ENCODE measurements at places on chromosomes 1 and 21.

DNA sequence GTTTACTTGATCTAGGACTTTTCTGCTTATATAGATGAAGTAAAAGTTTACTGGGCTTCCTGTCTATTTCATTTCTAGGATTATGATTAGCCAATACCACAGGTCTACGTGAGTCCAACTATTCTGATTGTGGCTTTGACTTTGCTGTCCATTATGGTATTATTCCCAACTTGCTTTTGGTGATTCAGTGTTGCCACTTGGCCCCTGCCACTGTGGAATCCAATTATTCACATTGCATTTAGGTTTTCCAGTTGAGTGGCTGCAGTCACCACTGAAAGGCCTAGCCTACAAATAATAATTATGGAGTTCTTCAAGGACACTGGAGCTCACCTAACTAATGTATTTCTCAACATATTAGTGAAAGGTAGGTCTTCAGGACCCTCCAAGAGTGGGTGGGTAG lies 574.3 kb upstream of the USP24 start:
- DNase-seq = no peak

DNA sequence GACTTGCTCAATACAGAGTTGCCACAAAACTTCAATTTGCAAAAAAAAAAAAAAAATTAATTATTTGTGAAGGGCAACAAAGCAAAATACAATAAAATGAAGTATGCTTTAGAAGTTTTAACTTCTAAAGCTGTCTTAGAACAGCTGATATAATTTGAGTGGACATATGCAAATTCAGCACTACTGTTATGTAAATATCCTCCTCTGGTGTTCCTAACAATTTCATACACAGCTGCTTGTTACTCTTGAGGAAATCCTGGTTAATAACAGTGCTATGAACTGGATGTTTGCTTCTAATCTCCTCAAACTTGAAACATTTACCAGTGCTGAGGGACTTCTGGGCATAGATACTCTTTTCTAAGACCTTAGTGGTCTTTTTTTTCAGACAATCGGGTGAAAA lies 69.6 kb upstream of the COL24A1 start:
- no peak for DNase-seq

GRCh38 chr1:203150511-203151297 lies 23.2 kb downstream of the ADORA1 start:
- DNase-seq = no peak

GRCh38 chr21:41280115-41280919 lies 36.3 kb upstream of the FAM3B start:
- DNase-seq = no peak

DNA sequence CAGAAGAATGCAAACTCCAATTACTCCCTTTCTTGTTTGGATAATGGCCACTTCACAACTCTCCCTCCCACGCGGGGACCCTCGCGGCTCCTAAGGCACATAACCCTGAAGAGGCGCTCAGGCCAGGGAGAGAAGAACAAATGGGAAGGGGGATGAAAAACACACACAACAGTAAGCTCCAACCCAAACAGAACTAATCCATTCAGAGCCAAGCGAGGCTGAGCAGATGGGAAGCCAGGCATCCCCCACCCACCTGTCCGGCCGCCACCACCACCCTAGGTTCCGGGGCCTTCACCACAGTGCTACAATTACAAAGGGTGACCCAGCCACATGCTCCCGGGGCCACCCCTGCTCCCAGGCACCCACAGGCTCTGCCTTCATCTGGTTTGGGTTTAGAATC lies 101.5 kb downstream of the MRPL37 start:
- no peak for DNase-seq

DNA sequence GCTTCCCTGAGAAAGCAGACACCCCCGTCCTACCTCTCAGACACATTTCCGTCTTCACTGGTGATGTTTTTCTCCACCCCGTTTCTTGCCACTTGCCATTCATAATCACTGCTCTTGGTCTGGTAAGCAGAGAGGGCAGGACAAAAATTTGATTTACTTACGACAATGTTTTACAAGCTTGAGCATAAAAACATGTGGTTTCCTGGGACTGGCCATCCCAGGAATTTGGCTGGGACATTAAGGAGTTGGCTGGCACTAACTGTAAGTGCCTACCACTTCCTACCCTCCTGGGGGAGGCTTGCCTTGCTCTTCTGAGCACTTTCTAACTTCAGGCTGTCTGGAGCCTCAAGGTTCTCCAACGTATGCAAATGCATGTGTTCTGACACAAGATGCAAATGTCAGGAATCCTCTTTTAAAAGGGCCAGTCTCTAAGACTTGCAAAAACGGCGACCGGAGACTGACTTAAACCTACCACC lies 24.2 kb downstream of the ZBTB18 start:
- no peak for DNase-seq

DNA sequence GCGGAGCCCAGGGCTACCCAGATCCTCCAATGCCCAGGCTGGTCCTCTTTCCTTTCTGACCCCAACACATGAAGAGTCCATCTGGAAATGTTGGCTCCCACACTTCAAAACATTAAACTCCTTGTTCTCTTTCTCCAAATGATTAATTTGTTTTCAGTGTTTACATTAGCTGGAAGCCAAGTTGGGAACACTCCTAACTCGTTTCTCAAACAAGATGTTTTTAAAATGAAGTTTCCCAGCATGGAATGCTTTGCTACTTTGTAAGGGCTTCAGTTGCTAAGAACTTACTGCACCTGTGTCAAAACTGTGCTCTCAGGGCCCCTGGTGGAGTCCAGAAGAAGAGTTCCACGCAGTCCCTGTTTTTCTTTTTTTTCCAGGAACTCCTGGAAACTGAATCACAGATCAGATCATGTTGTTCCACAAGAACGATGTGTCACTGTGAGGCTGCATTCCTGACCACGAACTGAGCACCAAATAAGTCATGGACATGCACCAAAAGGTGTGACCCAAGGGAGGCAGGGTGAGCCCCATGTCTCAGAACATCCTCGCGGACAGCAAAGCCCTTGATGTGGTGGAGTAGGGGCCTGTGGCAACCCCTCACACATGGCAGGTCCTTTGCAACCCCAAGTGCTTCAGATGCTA lies 257.3 kb downstream of the KCNJ6 start:
- no peak for DNase-seq

DNA sequence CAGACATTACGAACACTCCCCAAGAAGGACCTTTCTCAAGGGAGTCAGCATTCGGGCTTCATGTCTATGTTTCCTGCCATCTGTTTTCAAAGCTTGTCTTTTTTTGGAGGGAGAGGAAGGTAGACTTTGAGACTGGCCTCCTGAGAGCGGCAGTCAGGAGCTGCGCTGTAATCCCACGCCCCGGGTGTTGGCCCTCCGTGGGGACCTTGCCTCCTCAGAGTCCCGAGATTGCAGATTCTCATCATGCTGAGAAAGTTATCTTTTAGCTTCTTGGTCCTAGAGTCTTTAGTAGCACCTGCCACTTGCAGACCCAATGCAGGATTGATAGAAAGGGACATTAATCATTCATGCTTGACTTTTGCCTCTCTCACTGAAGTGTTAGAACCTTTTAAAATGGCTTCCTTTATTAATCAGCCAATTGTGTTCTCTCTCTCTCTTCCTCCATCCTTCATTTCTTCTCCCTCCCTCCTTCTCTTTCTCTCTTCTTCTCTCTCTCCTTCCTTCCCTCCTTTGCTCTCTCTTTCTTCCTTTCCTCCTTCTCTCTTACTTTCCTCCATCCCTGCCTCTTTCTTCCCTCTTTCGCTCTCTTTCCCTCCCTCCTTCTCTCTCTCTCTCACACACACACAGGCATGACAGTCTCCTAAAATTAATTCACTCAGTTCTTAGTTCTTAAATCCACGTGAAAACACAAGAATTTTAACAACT lies 25.2 kb upstream of the GNPAT start:
- DNase-seq = no peak

DNA sequence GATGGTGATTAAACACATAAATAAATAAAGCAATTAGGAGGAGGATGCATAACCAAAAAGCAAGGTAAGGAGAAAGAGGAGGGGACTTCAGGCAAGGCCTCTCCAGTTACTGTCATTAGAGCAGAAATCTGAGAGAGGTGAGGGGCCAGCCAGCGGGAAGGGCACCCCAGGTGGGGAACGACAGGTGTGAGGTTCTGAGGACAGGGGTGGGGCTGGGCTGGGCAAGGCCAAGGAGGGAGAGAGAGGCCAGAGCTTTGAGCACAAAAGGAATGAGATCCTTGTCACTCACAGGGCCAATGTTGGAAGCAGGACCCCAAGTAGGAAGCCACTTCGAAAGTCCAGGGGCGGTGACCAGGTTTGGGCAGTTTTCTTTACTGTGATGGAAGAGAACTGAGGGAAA lies 182.2 kb upstream of the RAB4A start:
- DNase-seq = no peak

DNA sequence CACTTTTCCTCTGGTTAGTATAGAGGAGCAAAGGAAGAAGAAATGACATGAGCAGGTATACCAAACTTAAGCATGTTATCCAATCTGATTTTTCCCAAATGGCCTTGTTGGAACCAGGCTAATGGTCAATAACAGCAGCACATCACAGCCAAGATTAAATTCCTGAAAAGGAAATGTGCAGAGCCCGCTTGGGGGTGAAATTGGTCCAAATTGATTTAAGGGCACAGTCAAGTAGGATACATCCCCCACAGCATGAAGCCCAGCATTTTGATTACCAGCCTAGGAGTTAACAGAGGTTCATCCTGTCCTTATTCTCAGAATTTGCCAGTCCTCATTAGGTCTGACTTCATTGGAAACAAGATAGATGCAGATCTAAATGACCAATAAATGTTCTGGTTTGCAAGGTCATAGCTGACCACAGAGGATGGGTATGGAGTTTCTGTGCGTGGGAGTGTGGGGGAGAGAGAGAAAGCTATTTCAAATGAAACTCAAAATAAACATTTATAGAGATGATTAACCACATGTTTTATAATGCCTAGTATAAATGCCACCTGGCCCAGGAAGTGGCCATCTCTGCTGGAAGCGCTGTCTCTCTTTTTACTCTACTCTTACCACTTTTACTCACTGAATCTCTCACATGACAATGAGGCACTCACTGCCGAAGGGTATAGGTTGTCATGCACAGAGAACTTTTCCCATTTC lies 38.7 kb downstream of the RGS5 start:
- DNase-seq = no peak

DNA sequence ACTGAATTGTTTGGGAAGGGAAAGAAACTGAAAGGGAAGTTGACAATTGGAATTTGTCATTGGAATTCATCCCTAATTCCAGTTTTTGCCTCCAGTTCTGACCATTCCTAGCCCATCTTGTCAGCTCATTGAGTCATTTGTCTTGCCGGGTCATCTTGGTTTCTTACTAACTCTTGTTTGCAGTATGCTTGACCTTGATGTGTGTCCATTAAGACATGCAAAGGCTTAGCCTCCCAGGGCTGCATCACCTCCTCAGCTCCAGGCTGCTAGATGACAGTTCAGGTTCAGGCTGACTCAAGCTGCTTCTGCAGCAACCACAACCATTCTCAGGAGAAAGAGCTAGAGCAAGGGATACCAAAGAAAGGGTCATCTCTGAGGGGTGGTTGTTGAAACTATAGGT lies 151.3 kb upstream of the PTGFR start:
- no peak for DNase-seq

GRCh38 chr1:20265250-20265649 lies 25.4 kb upstream of the VWA5B1 start:
- no peak for DNase-seq

DNA sequence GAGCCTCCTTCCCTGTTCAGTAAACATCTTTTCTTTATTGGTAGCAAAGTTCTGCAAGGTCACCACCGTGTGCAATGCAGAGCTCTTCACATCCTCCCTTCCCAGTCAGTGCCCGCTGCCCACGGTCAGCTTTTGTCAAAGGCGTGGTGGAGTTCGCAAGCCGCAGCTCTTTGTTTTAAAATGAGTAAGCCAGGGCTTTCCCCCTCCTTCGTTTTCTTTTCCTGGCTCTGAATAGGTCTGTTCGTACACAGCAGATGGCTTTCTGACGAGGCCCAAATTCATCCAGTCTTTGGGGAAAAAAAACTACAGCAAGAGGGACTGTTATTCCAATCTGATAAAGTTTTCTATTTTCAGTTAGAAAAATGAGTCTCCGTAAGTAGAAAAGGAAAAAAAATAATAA lies 153.2 kb downstream of the LRIG2 start:
- DNase-seq = no peak

DNA sequence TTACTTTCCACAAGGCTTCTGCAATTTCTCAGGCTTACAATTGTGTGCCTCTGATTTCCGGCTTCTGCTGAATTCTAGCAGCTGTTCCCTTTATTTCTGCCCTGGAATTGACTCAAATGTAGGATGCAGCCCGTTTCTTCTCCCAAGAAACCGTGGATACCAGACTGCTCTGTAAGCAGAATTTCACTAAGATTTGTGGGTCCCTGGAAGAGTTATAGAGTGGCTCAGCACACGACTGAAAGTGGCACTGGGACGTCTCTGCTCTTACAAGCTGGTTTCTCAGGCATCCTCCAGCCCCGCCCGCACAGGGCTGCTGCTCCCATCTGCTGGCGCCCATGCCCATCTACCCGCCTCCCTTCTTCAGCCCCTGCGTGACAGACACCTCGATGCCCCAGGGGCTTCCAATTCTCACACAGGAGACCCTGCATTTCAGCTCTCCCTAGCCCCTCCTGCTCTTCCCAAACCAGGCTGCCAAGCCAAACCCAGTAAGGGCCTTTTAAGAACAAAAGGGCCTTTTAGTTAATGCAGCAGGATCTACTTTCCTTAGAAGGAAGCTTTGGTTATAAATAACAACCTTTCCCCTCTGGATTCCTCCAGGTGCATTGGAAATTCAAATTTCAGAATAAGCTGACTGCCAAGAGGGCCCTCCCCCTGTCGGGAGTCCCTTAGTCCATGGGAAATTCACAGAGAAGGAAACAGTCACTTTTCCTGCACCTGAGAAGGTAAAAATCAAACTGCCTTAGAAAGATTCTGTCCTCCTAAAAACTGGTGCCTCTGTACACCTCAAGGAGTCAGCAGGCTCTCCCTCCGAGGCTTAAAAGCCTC lies 45.4 kb upstream of the TENT5B start:
- DNase-seq = no peak

DNA sequence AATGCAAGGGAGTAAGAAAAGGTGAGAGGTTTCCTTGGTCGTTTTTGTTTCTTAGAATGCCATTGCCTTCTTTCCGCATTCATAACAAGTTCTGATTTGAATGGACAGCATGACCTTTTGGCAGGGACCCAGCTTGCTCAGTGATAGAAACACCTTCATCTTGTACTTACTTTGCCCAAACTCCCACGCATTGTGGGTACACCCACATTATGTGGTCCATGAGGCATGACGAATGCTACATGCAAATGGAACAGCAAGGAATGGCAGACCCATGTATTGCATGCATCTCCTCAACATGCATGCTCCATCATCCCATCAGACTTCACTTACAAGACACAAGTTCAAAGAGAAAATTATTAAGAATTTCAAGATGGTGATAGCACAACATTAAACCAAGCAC lies 102.8 kb downstream of the CDC7 start:
- no peak for DNase-seq

All from CD4-positive, alpha-beta T cell treated with Interleukin-4 for 4 hours (primary cell).